ENCODE measurements at places on chromosomes 3 and 15.

- no peak for DNase-seq
Observed at GRCh38 chr3:66501483-66502244, 842 bp upstream of the LRIG1 start.

- no peak for DNase-seq
Observed at GRCh38 chr3:139308560-139308959, 35.3 kb upstream of the MRPS22 start.

- peak; percentile 46 for DNase-seq
Observed at GRCh38 chr3:152202976-152203626, 65.6 kb upstream of the MBNL1 start.

DNA sequence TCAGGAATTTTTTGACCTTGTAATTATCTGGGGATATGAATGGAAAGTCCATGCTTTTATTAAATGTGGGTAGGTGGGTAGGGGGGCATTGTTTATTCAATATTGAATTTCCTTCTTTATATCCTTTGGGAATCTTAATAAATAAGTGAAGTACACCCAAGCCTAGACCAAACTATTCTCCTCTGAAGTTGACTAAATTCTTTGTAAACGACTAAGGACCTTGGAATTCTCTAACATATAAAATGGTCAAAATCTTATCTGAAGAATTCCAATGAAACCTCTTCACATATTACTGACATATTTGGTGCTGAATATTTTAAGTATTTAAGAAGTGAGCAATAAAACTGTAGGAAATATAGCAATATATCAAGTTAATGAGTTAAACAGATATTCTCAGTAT is 1432.1 kb upstream of the GBE1 start:
- no peak for DNase-seq

DNA sequence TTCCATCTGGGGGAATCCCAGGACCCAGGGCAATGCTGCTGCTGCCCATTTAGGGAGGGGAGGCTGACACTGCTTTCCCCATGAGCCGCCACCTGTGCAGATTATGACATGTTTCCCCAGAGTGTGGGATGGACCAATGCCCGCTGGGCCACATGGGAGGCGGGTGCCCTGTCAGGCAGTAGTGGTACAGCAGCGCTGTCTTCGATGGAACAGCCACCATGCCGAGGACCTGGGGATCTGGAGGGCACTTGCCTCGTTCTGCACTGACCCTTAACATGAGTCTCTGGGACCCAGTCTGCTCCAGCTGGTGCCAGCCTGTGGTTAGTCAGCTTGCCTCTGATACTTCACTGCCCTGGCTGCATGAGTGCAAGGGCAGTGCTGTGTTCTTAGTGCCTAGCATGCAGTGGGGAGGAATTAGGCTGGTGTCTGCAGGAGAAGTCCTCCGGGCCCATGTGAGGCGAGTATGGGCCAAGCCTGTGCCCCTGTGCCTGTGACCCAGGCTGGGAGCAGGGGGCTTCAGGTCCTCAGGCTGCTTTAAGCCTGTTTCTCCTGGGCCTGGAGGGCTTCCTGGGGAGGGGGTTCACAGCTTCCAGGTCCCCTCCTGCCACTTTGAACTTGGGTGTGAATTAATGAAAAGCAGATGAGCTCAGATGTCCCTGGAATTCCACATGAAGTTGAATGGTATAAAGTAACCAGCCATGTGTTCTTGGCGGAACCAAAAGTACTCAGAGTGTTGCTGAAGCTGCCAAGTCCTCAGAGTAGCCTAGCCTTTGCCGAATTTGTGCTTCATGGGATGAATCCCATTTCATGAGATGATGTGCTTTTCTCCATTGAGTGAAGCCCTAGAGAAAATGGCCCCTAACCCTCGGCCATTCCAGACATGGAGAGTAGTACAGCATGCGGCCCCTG is 22.9 kb downstream of the KLF13 start:
- no peak for DNase-seq

GRCh38 chr3:94115482-94115881 is 52.6 kb downstream of the NSUN3 start:
- no peak for DNase-seq

GRCh38 chr3:64082961-64083541 is 59.8 kb upstream of the PSMD6 start:
- DNase-seq, result no peak

- DNase-seq, result no peak
Observed at GRCh38 chr15:97909291-97909891, 51.1 kb upstream of the ARRDC4 start.

All from SHP77 treated with DMSO at 0.1 percent for 48 hours (cell line).